ENCODE measurements at places on chromosomes 7 and 10.

DNA sequence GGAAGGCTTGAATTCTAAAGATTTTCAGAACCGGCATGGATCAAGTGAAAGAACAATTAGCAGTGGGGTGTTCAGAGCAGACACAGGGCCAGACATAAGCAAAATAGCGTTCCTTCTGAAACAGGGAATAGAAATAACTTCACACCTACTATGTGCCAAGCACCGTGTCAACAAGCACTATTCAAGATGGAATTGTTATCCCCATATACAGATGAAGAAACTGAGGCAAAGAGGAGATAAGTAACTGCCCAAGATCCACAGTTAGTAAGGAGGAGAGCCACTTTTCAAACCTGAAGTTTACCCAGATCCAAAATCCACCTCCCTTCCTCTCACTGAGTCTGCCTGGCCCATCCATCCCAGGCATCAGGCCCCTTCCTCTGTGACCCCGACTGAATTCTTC is 73.6 kb upstream of the PIK3CG start:
- DNase-seq: no peak

DNA sequence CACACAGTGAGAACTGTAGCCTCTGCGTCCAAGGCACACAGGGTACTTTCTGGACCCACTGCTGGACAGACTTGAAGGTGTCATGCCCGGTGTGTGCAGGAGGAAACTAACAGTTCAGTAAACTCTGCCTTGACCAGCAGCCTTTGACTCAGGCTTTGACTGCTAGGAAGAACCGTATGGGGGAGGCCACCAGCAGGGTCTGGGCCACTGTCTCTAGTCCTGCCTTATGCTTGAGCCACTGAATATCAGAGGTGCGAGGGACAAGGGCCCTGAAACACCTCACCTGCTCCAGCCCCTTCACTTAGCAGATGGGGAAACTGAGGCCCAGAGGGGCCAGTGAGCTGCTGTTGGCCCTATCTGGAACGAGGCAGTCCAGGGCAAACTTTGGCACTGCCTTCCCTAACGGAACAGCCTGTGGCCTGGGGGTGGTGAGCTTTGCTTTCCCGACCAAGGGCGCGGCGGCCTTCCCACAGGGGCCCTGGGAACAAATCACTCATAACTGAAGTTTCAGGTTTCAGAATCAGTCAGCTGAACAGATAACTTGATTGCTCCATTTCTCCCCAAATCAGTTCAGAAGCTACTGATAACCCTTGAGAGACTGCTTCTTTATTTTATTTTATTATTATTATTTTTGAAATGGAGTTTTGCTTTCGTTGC is 130.0 kb downstream of the FAM53B start:
- no peak for DNase-seq

- DNase-seq: no peak
Observed at GRCh38 chr7:147096629-147097028, 980.0 kb downstream of the CNTNAP2 start.

DNA sequence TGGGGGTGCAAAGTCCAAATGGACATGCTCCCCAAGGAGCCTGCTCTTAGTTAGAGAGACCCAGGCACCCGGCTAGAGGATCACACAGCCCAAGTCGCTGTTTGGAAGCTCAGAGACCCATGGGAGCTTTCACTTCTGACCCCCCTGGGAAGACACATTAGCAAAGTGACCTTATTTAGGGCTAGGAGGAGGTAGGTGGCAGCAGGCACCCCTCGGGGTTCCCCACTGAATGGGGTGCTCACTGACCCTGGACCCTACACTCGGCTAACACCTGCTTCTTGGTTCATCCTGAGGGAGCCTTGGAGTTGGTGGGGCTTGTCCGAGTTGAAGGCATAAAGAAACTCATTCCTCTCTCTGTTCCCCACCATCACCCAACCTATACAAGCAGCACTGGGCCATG is 27.1 kb upstream of the HABP2 start:
- no peak for DNase-seq

- DNase-seq: no peak
Observed at GRCh38 chr7:47454069-47454973, 127.6 kb downstream of the TNS3 start.

GRCh38 chr10:115171392-115171960 is 78.3 kb downstream of the ATRNL1 start:
- no peak for DNase-seq

DNA sequence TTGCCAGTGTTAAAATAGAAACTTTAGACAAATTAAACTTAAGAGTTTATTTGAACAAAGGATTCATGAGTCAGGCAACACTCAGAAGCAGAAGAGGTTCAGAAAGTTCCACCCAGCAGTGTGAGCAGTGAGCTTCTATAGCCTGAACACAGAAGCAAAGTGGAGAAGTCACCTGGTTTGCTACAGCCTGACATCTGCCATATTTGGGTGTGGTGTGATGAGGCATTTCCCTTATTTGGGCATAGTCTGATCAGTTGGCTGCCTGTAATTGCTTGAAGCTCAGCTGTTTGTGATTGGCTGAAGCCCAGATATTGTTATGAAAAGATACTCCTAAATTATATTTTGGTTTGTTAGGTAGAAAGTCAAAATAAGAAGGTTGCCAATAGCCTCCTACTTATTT is 39.1 kb downstream of the VWC2 start:
- no peak for DNase-seq

DNA sequence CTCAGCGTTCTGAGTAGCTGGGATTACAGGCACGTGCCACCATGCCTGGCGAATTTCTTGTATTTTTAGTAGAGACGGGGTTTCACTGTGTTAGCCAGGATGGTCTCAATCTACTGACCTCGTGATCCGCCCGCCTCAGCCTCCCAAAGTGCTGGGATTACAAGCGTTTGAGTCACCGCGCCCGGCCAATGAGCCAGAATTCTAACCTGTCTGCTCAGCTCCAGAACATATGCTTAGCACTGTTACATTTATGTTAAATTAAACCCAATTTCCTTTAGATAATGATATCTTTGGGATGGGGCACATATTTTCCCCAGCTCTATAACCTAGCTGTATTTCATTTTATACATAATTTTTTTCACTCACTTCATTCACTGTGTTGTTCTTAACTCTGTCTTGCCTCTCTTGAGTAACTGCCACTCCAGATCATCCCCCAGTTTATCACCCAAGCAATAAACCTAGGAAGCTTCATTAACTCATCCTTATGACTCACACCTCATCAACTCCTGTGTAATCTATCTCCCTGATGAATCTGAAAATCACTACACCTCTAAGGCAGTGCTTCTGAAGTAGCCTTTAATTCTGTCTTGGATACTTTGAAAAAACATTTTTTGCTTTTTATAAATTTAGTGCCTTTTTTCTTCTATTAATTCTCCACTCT is 559.7 kb upstream of the ZWINT start:
- DNase-seq: no peak

DNA sequence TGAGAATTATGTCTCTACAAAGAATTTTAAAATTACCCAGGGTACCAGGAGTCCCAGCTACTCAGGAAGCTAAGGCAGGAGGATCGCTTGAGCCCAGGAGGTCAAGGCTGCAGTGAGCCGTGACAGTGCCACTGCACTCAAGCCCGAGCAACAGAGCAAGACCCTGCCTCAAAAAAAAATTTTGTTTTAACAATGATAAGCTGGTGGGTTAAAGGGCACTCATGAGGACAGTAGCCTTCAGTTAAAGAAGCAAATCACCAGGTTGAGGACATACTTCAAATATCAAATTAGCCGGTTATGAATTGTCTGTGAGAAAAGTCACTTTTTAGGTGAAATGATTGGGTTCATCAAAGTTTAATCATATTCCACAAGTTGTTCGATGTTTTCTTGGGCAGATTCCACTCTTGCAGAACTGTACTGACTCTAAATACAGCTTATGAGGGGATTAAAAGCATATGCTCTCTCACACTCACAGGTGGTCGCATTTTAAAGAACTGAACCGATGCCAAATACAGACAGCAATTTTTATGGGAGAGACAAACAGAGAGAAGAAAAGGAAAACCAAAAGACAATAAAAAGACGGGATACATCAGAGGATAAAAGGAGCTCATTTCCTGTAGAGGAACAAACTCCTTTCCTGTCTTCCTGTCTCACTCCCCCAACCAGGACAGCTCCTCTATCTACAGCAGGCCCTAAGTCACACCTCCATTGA is 582.8 kb upstream of the NRP1 start:
- DNase-seq: no peak

DNA sequence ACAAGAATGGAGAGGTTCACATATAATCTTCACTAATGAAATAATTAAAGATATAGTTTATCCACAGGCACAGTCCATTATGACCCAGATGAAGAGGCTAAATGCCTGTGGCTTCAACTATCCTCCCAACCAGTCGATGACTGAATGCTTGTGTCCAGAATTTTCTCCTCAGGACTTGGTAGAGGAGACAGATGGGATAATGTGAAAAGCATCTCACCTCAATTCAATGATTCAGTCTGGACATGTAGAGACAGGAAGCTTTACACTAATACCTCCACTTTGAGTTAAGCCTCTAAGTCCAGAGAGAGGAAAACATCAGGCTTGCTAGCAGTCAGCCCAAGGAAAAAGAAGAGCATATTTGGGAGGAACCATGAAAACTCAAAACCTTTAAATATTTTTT is 59.1 kb upstream of the COL1A2 start:
- no peak for DNase-seq

- DNase-seq: no peak
Observed at GRCh38 chr10:84762754-84763394, 434.5 kb downstream of the CCSER2 start.

DNA sequence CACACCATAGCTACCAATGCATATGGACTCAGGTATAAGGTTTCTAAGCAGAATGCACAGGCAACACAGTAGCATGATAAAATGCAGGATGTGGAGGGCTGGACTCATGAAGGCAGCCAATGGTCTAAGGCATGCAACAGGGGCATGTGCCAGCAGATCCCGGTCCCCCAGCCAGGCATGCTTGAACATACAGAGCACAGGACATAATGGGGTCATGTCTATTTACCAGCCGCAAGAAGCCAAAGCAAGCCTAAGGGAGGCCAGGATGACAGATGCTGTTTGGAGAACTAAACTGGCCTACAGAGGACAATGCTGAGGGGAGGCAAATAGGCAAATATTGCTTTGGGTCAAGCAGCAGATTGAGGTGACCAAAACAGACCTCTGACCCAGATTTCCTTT is 60.0 kb upstream of the PDLIM1 start:
- DNase-seq: no peak

DNA sequence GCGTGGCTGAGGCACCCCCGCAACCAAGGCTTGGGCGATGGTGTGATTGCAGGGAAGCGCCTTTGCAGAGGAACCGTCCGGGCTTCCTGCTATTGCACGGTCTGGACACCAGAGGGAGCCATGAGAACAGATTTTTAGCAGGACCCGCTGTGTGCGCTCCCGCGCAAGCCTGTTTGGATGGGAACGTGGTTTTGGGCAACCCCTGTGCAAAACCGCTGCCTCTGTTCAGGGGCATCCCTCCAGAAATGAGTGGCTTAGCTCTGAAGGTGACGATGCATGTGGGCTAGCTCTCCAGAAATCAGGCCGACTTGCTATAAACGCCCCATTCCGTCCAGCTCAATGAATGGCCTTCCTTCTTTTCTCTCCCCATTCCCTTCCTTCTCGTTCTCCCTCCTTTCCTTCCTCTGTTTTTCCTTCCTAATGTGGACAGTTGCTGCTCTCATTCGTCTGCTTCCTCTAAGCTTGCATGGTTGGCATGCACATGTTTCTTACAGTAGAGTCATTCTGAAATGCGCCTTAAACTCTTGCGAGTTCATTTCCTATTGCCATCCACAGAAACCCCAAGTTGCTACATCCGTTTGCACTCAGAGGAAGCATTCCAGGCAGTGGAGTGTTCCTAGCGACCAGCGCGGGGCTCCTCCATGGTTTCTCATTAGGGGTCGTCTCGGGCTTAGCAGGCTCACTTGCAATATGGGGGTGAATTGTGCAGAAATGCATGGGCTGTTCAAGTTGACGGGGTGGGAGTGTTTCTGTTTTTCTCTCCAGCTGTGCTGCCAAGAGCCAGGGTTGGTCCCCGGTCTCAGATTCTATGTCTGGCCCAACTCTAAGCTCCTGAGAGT is 302.5 kb upstream of the GALNT17 start:
- peak; percentile 8 for DNase-seq

GRCh38 chr10:132095403-132096113 is 29.8 kb downstream of the JAKMIP3 start:
- DNase-seq: no peak

- DNase-seq: no peak
Observed at GRCh38 chr10:117053482-117053881, 48.5 kb upstream of the SHTN1 start.

DNA sequence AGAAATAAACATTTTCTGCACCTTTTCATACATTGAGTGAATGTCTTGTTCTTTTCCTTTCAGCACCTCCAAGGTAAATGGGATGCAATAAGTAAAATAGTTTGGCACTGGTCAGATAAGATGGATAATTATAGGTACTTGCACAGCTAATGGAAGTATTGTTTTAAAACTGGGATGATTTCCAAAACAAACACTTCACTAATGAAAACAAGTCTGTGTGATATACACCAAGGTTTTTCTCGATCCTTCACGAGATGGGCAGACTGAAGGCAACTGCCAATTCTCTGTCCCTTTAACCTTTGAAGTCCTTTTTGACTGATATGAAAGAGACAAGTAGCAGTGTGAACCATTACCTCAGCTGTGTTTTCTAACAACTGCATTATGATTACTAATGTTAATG is 423.8 kb downstream of the GFRA1 start:
- no peak for DNase-seq

GRCh38 chr7:21076574-21076973 is 289.9 kb upstream of the SP8 start:
- DNase-seq: no peak

DNA sequence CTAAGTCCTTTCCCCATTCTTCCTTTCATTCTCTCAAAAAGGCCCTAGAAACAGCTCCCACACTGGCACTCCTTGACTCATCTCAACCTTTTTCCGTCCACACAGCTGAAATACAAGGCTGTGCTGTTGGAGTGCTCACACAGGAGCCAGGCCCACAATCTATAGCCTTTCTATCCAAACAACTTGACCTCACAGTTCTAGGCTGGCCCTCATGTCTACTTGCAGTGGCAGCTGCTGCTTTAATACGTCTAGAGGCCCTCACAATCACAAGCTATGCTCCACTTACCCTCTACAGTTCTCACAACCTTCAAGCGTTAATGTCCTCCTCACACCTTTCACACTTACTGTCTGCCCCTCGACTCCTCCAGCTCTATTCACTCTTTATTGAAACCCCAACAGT is 12.0 kb upstream of the LRRC61 start:
- no peak for DNase-seq
